ENCODE measurements at places on chromosomes 12 and 14.
A peak's percentile ranks its signal among the peaks of the same experiment; 100 is the strongest.

- no peak for DNase-seq
These were observed 94.7 kb upstream of the SLC38A4 start for GRCh38 chr12:46920499-46920898.

- no peak for DNase-seq
These were observed 66.7 kb downstream of the PDE3A start for GRCh38 chr12:20434996-20435395.

- DNase-seq, result no peak
These were observed 63.4 kb upstream of the PTGR2 start for GRCh38 chr14:73788317-73788598.

- no peak for DNase-seq
These were observed 38.3 kb downstream of the MEG3 start for GRCh38 chr14:100864206-100864605.

DNA sequence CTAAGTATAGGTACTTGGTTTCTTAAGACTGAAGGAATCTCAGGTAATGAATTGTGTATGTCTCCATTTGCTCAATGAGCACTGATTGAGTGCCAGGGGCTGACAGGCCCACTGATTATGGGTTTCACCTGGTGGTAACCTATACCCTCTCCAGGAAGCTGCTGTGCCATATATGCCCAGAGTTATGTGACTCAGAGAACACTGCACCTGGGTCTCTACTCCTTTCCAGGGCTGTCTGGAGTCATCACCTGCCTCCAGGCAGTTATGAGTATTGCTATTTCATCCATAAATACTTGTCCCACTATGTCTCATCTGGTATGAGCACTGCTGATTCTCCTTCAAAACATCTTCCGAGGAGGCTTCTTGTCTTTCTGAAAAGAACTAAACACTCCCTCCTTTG lies 692.9 kb downstream of the BCL11B start:
- no peak for DNase-seq

- DNase-seq, result no peak
These were observed 160.7 kb upstream of the RTL1 start for GRCh38 chr14:101064121-101064661.

DNA sequence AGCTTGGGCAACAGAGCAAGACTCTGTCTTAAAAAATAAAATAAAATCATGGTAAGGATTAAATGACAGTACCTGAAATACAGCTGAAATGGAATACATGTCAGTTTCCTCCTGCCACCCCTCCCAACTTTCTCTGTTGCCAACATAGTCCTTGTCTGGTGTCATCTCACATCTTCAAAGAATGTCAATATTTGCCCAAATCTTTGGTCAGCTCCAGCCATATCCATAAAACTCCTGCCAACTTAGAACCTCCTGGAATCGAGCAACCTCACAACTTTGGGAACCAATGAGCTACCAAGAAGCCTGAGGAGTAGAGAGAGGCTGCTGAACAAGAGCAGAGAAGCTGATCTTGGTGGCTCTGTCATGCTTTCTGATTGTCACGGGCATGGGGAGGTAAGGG lies 10.8 kb upstream of the LRRC10 start:
- DNase-seq, result no peak

- DNase-seq, result peak; percentile 61
These were observed 731.9 kb downstream of the NRXN3 start for GRCh38 chr14:78902010-78902623.

GRCh38 chr12:6532051-6532926 lies 2.0 kb upstream of the GAPDH start:
- DNase-seq, result peak; percentile 96

DNA sequence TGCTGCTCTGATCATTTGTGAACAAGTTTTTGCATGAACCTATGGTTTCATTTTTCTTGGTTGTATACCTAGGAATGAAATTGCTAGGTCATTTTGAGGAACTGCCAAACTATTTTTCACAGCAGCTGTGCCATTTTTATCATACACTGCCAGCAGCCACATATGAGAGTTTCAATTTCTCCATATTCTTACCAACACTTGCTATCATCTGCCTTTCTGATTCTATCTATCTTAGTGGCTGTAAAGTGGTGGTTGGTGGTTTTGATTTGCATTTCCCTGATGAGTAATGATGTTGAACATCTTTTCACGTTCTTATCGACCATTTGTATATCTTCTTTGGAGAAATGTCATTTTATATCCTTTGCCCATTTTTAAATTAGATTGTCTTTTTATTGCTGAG lies 146.1 kb downstream of the C12orf75 start:
- no peak for DNase-seq

DNA sequence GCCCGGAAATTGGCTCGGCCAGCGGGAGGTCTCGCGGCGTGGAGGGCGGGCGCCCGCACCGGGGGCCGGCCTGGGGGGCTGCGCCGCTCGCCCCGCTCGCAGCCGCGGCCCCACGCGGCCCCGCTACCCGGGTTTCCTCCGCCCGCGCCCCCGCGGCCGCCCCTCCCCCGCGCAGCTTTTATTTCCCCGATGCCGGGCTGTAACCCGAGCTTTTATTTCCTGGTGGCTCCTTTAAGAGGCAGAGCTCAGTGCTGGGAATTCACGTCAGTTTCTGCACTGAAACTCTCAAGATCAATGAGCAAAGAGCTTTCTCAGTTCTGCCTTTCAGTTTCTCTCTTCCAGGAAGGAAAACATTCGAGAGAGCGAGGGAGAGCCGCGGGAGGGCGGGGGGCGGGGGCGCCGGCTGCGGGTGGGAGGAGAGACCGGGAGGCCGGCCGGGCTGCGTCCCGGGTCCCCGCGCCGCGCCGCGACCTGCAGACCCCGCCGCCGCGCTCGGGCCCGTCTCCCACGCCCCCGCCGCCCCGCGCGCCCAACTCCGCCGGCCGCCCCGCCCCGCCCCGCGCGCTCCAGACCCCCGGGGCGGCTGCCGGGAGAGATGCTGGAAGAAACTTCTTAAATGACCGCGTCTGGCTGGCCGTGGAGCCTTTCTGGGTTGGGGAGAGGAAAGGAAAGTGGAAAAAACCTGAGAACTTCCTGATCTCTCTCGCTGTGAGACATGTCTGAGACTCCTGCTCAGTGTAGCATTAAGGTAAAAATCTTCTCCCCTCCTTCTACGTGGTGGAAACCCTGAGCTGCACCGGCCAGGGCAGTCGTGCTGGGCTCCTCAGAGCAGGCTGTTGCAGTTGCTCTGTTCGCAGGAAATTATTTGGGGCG lies at the start of gene ETV6:
TSS of gene ETV6 (plus strand) at position 262 of the 873 bp plus-strand sequence. CDS start at position 716, 454 bp downstream.
- peak; percentile 87 for DNase-seq

DNA sequence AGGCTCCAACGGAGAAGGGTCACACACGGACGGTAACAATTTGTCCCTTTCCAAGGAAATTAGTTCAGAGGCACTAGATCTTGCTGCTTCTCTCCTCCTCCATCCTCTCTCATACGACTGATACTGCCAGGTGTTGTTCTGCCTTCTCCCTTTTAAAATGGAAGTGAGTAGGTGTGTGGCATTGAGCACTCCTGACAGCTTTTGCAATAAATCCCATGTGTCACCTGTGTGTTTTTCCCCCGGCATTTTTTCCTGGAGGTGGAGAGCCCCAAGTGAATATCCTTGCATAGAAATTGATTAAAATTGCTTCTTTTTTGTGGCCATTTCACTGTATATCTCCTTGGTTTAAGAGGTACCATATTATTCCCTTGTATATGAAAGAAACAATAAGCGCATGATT lies 26.2 kb upstream of the AKAP5 start:
- no peak for DNase-seq

- DNase-seq, result peak; percentile 99
These were observed 6.0 kb downstream of the GAPDH start for GRCh38 chr12:6540181-6540877.

GRCh38 chr14:90791486-90791885 lies 24.7 kb downstream of the TTC7B start:
- peak; percentile 35 for DNase-seq

DNA sequence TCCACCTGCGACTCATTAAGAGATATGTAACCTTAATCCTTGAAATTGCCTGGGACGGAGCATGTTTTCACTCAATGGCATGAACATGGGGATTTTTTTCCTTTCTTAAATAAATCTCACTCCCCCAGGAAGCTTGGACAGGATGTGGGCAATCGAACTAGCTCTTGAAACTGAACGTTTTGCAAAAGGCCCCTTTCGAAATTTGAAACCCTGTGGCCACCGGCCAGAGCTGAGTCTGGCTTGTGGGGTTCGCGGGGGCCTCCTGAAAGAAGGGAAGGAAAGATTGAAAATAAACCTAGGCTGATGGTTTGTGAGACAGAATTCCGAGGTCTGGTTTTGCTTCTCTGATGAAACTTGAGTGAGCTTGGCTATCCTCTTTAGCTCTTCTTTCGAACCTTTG lies 101.4 kb upstream of the RTL1 start:
- peak; percentile 20 for DNase-seq

GRCh38 chr14:54509546-54510501 lies at the start of gene CGRRF1:
Gene CGRRF1, plus strand, starts transcription at chr14:54509906. Its CDS starts 54 bp downstream, at chr14:54509960.
- peak; percentile 99 for DNase-seq

DNA sequence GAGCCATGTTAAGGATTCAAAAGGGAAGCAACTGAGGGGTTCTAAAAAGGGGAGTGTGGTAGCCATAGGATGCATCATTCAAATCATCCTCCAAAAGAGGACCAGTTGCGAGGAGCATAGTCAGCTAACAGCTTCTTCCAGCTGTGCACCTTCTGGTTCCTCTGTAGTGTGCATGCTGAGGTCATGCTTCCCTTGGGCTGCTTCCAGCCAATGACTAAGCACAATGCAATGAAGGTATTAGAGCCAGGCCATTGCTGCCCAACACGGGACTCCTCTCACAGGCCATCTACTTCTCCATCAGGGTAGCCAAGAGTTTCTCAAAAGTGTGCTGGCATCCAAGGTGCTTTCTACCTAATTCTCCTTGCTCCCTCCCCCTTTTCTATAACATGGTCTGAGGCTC lies 69.2 kb upstream of the ARID2 start:
- DNase-seq, result no peak

DNA sequence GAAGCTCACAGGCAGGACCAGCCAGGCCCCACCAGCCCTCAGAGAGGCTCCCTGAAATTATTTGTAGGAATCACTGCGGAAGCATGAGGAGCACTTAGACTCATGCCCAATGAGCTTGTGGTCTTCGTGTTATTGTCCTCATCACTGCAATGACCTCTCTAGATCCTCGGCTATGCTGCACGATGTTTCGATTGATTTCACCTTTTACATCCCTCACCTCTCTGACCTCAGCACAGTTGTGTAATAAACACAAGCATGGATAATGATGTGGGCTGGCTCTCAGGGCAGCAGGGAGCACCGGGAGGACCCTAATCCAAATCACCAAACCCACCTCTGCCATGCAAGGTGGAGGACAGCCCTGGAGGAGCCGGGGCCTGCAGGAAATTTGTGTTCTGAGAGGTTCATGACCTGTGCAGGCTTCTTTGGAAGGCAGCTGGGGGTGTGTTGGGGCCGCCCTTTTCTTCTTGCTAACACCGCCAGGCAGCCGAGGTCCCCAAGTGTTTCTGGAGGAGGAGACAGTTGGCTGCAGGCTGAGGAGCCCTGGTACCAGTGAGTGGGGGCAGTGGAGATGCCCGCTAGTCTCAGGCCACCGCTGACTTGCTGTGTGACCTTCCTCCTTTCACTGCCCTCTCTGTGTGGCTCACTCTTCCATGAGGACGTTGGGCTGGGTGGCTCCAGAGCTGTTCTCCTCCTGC lies 29.5 kb upstream of the EML1 start:
- no peak for DNase-seq

GRCh38 chr12:46222636-46223035 lies 46.2 kb downstream of the SLC38A1 start:
- no peak for DNase-seq

GRCh38 chr12:45577844-45578399 lies 151.6 kb upstream of the ARID2 start:
- peak; percentile 10 for DNase-seq

GRCh38 chr12:94267921-94268471 lies 119.6 kb downstream of the PLXNC1 start:
- no peak for DNase-seq

- DNase-seq, result no peak
These were observed 27.3 kb downstream of the LLPH start for GRCh38 chr12:66103016-66103913.

DNA sequence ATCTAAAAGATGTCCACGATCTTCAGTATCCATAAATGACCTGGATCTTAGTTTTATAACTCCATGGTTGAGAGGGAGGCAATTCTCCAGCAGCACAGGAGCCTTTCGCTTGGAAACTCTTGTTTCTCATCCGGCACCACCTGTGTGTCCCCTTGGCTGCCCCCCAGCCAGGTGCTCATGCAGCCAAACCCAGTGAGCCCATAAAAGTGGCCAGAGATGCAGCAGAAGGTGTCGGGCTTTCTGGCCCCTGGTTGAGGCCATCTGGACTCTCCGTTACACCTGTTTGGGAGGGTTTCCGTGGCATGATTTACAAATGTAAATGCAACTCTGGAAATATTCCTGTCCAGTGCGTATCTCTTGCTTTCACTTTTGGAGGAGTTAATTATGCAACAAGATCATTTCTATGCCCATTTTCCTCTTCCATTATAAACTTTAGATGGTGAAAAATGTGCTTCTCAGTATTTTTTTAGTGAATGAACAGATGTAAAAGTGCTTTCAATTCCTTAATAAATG lies 291.1 kb downstream of the DIO2 start:
- no peak for DNase-seq

DNA sequence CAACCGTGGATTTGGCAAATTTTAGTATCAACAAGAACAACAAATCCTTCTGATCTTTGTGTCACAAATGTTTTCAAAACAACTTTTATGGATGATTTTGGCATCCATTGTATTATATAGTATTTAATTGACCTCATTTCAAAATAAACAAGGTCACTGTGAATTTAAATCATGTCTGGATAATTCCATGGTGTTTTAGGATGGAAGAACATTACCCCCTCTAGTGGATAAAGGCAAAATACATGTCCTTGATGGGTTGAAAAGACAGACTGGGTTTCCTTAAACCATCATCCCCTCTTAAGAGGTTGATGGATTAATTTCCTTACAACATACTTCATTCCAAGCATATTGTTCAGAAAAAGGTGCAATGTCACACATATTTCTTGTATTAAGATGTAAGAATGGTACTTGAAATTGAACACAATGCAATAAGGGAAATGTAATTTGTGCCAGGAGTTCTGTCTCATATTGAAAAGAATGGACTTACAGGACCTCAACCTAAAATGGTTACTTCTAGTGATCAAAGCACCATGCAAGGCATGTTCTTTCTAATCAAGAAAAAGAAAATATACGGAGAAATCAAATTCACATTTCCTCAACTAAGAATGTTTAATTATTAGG lies 352.0 kb downstream of the BCAT1 start:
- DNase-seq, result peak; percentile 53

- no peak for DNase-seq
These were observed at the start of gene NTS for GRCh38 chr12:85874031-85874461. Gene NTS, plus strand, starts transcription at chr12:85874295. Its CDS starts 109 bp downstream, at chr12:85874404.

- DNase-seq, result no peak
These were observed 4.9 kb upstream of the DIABLO start for GRCh38 chr12:122230798-122231197.

- DNase-seq, result no peak
These were observed 28.7 kb upstream of the SOS2 start for GRCh38 chr14:50260072-50260471.

GRCh38 chr14:73758392-73759182 lies 44.4 kb upstream of the PNMA1 start:
- DNase-seq, result peak; percentile 78

DNA sequence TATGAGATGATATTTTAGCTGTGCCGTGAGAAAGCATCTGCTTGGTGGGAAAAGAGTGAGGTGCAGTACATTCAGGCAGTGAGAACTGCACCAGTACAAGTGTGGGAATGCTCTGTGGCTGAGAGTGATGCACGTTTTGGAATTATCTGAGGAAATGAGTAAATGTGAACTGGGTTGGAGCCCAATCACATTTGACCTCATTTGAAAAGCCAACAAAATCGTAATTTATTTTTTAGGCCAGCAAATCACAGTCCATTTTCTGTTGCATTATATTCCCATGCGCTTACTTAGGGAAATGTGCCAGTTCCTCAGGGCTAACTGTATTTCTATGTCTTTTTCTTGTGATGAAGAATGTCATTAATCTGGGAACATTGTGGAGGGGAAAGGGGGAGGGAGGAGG lies 77.3 kb downstream of the SNAPC1 start:
- DNase-seq, result no peak
